ENCODE measurements at places on chromosomes 3 and 15.

- no peak for DNase-seq
These were observed 35.7 kb upstream of the GRAMD1C start for GRCh38 chr3:113802795-113803455.

GRCh38 chr3:12198301-12198700 is 39.6 kb upstream of the TIMP4 start:
- DNase-seq = no peak

DNA sequence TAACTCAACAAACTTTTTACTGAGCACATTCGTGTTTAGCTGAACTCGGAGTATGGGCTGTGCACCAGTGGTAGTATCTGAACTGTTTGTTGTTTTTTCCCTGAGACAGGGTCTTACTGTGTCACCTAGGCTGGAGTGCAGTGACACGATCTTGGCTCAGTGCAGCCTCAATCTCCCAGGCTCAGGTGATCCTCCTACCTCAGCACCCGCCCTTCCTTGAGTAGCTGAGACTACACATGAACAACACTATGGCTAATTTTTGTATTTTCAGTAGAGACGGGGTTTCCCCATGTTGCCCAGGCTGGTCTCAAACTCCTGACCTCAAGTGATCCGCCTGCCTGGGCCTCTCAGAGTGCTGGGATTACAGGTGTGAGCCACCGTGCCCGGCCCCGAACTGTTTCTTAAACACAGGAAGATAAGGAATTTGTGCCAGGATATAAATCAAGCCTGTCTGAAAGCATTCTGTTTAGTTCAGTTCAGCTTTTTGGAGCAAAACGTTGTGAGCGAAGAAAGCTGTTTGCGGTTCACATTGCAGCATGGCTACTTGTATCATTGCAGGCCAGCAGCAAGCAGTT is 40.4 kb upstream of the SKOR1 start:
- no peak for DNase-seq

DNA sequence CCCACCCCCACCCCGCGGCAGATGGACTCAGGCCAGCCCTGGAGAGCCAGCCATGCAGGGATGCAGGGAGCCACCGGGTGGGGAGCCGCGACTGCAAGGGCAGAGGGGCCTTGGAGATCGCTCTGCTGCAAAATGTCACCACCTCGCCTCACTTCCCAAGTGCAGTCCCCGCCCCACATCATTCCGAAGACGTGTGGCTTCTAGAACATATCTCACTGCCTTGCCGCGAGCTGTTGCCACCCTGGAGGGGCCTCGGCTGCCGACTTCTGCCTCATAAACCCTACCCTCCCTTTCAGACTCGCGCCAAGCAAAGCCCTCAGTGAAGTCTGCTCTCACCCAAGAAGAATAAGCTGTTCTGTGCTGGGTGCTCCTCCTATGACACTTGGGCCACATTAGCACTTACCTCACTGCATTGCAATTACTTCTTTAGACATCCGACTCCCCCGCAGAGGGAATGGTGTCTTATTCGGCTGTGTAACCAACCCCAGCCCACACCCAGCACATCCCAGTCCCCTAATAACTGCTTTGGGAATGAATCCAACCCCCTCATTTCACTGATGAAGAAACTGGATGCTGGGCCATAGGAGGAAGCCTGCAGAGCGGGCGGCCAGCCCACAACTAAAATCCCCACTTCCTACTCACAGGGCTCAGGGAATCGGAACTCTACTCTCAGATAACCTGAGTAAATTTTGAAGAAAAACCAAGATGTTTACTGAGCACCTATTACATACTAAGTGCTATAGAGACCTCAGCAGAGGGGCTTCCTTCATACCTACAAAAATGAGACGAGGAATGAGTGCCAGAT is 8.6 kb downstream of the TLE3 start:
- DNase-seq = peak; percentile 28

- DNase-seq = no peak
These were observed 158.8 kb upstream of the GPR149 start for GRCh38 chr3:154588831-154589230.

DNA sequence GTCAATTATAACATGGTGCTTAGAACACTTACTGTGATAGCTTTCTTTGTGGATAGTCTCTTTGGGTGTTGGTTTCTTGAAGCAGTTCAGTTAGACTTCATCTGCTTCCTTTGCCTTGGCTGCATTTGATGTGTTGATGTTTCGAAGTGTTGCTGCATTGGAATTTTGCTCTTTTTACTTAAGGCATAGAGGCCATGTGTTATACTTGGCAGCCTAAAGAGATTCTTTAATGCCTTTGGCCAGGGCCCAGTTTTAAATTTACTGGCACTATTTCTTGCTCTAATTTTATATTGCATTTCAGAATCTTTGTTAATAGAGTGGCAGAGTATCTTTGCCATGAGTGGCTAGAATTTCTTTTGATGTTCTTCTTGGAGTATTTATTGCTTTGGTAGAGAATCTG is 21.2 kb downstream of the NR1D2 start:
- no peak for DNase-seq

- DNase-seq = no peak
These were observed 629.5 kb downstream of the MAGI1 start for GRCh38 chr3:65409176-65409569.

DNA sequence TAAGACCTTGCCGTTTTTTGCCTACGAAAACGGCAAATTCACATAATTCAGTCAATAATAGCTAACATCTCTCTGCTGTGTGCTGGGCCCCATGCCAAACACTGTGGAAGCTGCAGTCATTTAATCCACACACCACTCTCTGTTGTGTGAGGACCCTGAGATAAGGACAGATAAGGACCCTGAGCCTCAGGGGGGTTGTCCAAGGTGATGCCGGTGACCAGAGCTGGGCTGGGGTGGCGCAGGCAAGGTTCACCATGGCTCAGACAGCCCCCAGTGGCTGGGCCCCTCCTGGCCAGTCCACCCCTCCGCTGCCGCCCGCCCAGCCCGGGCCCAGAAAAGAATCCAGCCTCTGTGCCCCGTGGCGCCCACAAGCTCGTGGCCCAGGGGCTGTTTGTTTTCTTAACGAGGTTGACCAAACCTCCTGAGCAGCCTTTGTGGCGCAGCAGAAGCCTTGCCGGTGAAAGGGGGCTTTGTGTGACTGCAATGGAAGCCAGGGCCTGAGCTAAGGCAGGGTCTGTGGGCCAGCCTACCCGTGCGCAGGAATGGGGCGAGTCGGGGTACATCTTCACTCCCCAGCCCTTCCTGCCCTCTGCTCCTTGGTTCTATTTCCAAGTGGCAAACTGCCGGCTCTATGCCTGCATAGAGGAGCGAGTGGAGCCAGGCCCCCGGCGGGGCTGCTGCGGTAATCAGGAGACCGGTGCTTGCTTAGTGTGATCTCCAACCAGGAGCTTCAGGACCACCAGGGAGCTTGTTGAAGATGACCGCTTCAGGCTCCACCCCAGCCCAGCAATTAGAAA is 4.4 kb upstream of the SNX22 start:
- DNase-seq = no peak

DNA sequence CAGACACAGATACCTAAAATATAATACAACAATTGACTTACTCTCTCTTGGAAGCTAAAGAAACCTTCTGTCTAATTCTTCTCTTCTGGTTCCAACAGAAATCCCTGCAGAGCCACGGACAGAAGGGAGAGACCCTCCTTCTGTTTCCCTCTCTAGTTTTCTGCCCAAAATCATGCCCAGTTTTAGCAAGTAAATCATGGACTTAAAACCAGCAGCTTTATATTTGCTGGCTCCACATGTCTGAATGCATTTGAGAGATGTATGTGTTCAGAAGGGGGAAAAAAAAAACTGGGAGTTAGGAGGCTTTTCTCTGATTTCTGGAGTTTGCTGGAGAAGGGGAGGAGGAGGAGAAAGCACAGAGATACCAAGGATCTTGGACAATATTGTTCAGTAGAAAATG is 147.1 kb downstream of the LSAMP start:
- no peak for DNase-seq

GRCh38 chr3:181698263-181698954 is 13.3 kb upstream of the SOX2 start:
- DNase-seq = no peak

DNA sequence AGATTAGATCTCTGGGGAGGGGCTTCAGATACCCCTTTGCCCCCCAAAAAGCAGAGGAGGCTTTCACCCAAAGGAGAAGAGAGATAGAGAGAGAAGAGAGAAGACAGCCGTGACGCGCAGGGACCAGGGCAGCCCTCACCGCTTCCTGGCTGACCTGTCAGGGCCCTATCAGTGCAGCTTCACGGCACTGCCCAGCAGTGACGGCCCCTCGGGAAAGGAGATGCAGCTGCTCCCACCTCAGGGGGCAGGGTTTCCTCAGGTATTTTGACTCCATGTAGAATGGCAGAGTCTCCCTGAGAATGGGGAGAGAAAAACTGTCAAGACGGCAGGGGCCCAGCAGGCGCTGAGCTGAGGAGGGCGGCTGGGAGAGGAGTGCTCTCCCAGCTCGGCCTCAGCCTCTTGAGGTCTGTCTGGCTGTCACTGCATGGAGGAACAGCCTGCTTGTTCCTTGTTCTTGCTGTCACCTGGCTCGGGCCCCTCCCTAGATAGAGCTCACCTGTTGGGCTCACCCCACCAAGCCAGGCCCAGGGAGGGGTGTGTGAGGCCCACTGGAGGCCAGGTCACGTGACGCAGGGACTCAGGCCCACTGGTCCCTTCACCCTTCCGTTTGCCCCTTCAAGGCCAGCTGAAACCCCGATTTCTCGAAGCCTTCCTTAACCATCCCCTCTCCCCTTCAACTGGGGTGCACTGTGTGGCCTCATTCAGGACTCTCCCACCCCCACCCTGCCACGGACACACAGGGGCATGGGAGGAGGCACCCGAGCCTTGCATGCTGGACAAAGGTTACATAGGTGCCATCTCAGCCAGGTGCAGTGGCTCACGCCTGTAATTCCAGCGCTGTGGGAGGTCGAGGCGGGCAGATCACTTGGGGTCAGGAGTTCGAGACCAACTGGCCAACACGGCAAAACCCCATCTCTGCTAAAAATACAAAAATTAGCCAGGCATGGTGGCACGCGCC is 28.2 kb downstream of the LOXL1 start:
- no peak for DNase-seq

DNA sequence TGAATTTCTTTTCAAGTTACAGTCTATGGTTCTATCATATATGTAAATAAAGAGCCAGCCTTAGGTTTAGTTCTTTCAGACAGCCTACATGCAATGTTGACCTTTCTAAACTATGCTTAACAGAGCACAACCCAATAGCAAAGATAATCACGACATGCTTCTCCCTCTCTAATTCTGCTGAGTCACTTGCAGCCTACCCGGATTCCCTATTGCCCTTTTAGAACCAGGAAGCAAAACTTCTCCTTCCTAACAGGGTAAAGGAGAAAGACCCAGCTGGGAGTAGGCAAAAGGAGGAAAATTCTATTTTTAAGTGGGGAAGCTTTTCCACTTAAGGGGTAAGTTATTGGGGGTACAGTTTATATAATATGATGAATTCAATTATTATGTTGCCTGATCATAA is 79.3 kb downstream of the SLC7A14 start:
- DNase-seq = no peak

GRCh38 chr15:56930669-56931313 is 12.3 kb downstream of the TCF12 start:
- DNase-seq = no peak

GRCh38 chr15:44836094-44836493 is 99.8 kb downstream of the TRIM69 start:
- no peak for DNase-seq

- DNase-seq = peak; percentile 33
These were observed 23.4 kb upstream of the SLC2A2 start for GRCh38 chr3:171049861-171050444.

All from amygdala (tissue), 56 donors.